ENCODE measurements at places on chromosomes 1 and 21.

- DNase-seq: no peak
These were observed 12.2 kb downstream of the NTNG1 start for GRCh38 chr1:107153014-107153413.

DNA sequence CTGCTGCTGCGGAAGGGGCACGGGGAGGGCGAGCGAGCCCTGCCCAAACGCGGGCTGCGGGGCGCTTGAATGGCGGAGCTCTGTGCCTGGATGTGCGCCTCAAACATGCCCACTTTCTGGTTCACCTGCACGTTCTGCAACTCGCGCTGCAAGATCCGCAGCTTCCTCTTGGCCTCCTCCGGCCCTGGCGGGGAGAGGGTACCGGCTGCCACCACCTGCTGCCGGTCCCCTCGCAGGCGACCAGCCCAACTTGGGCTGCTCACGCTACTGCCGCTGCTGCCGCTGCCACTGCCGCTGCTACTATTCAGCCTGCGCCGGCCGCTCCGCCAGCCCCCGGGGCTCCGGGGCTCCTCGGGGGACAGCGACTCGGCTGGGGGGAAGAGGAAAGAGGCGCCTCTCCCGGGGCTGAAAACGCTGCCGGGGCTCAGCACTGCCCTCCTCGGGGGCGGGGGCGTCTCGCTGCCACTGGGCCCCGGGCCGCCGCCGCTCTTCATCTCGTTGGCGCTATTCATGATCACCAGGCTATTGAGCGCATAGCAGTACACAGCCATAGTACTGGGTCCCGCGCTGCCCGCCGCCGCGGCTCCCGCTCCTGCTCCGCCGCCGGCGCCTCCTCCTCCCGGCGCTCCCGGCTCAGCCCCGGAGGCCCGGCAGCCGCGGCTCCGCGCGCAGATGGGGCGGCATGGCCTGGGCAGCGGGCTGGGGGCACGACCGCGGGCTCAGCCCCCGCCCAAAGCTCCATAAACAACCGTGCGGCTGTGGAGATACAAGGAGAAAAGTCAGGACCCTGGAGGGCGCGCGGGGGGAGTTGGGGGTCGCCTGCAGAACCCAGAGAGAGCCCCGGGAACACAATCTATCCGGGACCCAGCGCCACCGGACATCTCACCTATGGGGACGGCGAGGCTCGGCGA is 1.9 kb downstream of the ITPKB start:
- peak; percentile 86 for DNase-seq

DNA sequence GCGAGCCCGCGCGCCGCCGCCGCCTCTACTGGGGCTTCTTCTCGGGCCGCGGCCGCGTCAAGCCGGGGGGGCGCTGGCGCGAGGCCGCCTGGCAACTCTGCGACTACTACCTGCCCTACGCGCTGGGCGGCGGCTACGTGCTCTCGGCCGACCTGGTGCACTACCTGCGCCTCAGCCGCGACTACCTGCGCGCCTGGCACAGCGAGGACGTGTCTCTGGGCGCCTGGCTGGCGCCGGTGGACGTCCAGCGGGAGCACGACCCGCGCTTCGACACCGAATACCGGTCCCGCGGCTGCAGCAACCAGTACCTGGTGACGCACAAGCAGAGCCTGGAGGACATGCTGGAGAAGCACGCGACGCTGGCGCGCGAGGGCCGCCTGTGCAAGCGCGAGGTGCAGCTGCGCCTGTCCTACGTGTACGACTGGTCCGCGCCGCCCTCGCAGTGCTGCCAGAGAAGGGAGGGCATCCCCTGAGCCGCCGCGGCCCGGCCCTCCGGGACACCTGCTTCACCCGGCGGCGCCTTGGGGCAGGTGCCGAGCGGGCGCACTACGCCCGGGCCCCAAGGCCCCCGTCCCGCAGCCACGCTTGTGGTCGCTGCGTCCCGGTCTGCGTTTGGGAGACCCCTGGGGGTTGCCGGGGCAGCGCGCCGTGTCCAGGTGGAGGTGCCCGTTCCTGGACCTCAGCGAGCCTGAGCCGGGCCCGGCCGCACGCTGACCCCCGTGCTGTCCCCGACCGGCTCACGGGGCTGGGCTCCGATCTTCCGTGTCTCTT is 944 bp downstream of the B3GALT6 start:
- DNase-seq: no peak

DNA sequence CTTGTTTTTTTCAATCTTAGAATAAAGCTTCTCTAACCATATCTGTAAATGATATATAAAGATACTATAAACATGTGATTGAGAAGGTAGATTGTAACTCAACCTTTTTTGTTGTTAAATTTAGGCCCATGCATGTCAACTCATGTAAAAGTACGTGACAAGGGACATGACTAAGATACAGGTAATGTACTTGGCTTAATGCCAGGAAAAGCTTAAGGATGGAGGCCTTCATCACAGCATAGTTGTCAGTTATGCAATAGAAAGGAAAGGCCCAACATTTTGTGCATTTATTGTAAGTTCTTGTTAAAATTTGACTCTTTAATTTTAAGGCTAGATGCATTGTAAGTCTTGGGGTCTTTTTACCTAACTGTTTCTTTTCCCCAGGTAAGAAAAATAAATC is 305.1 kb downstream of the LTN1 start:
- DNase-seq: no peak

DNA sequence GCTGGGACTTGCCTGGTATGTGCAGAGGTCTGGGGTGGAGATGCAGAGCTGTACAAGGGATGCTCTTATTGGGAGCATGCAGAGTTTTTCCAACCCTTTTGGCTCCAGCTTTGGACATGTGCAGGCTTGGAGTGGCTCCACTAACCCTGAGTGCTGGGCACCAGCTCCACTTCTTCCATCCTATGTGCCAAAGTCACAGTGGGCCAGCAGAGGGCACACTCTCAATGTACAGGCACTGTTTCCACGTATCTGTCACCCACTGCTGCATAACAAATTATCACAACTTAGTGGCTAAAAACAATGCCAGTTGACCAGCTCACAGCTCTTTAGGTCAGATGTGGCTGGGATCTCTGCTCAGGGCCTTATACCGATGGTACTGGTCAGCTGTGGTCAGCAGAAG is 631.8 kb downstream of the AJAP1 start:
- DNase-seq: no peak

GRCh38 chr1:62778208-62778607 is 5.7 kb upstream of the ATG4C start:
- DNase-seq: peak; percentile 8

DNA sequence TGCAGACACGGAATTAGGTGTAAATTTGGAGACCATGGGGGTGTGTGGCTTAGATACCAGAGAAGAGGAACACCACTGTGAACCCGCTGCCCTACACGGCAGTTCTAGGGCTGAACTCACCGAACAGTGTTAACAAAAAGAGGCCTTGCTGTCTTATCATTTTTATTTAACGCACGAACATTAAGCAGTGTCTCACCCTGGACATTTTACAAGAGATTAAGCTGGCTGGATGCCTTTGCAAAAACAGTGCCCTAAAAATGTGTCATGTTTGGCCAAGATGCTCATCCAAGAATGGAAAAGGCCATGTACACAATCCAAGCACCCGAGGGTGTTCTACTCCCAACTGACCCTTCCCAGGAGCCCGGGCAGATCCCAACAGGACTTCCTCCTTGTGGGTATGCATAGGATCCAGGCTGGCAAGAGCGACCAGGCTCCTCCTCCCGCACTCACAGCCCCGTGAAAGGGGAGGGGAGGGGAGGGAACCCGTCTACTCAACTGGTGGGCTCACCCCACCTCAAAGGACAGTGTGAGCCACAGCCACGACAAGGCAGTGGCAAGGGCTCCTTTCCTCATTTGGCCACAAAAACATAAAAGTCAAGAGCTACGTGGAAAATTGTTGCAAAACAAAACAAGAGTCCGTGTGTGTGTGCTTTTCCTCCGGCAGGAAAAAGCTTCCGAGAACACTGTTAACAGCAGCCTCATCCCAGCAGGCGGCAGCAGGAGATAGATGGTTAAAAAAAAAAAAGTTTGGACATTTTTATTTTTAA is 20.3 kb downstream of the C2CD2 start:
- no peak for DNase-seq
